Pulmonary artery endothelial cell (primary cell): ENCODE measurements at places on chromosomes 3 and 15. TPM values are rescaled to one million over a fixed set of nuclear protein-coding genes. Genes with fewer than 3 reads are reported as not detected.

C2CD4A gene
- 0.74 and 3.2 TPM in 2 replicates for total RNA-seq

CAND2 gene
- 3.3 and 4.7 TPM in 2 replicates for total RNA-seq

ESYT3 gene
- total RNA-seq, result 0.07 TPM in 1 of 2 replicates, not detected in the other

ZPLD1 gene
- 0.04 and 0.07 TPM in 2 replicates for total RNA-seq

SSUH2 gene
- not detected in 2 replicates for total RNA-seq

TUSC7 gene
- total RNA-seq, result not detected in 2 replicates

GABRG3 gene
- total RNA-seq, result not detected in 2 replicates

COL7A1 gene
- total RNA-seq, result 0.13 and 0.25 TPM in 2 replicates

DISP2 gene
- total RNA-seq, result 0.04 and 0.07 TPM in 2 replicates

HGD gene
- total RNA-seq, result 0.26 TPM in 1 of 2 replicates, not detected in the other

ZNF860 gene
- total RNA-seq, result 1.6 and 3.2 TPM in 2 replicates

CLDN18 gene
- not detected in 2 replicates for total RNA-seq

CHRNA5 gene
- 6.2 and 8.8 TPM in 2 replicates for total RNA-seq

CCDC54 gene
- total RNA-seq, result not detected in 2 replicates

SPPL2A gene
- total RNA-seq, result 71.3 and 115 TPM in 2 replicates
